Activated T-cell treated with anti-CD3 and anti-CD28 coated beads for 48 hours (primary cell): ENCODE measurements at places on chromosomes 13 and 19.

DNA sequence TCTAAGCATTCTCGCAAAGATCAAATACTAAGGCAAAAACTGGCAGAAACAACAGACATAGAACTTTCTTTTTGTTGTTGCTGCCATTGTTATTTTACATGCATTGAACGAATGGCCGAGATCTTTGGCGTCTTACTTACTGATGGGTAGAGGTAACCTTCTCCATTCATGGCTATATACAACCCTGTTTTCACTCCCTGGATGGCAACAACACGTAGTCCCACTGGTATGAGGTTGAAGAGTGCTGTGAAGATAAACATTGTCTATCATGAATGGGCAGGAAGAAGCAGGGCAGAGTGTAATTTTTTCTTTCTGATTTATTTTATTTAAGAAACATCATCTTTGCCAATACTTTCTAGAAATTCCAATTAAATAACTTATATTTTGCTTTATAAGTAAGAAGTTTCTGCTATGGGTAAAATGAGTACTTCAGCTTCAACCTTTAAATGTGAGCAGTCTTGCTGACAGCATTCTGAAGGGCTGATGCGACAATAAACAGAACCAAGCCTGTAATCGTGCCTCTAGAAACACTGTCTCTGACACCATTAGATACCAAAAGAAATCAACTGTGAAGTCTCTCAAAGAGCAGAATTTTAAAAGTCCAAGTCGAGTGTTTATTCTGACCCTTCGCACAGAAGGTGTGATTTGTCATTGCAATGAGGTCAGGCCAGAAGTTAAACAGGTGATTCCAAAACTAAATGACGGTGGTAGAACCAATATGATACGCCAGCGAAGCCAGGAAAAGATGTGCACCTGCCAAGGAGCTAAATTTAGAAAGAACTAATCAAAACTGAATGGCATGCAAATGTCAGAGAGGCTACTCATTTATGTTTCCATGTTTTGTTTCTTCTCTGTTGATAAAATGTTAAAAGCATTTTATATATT, 416.4 kb downstream of the ITGBL1 start:
- no peak for DNase-seq

DNA sequence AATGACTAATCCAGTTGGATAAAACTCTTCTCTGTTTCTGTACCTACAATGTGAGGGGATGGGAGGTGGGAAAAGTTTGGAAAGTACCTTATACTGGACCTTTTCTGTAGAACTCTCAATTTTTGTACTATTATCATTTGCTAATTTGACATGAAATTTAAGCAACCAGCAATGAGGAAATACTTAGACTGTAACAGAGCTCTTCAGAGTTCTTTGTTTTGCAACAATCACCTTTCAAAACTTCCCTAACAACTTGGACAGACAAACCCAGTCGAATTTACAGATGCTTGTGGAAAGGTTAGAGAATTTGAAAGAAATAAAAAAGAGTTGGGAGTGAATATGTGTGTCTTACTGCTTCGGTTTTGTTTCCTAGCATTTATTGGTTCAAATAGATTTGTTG, 16.8 kb downstream of the KBTBD7 start:
- no peak for DNase-seq

DNA sequence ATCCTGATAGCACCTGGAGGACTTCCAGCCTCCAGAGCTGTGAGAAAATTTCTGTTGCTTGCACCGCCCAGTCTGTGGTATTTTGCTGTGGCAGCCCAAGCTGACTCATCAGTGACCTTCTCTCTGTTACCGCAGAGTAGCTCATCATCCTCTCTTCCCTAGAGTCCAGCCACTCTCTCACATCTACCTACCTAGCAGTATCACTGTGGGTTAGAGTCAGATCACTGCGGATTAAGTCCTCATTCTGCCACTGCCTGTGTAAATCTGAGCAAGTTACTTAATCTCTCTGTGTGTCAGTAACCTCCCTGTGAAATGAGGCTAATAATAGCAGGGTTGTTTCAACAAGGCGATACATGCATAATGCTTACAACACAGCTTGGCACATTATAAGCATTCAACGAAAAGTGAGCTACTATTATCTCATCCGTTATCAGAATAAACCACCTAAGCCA, 40.3 kb upstream of the USPL1 start:
- peak; percentile 34 for DNase-seq

GRCh38 chr13:39765801-39766463, 110.5 kb downstream of the COG6 start:
- DNase-seq = no peak

DNA sequence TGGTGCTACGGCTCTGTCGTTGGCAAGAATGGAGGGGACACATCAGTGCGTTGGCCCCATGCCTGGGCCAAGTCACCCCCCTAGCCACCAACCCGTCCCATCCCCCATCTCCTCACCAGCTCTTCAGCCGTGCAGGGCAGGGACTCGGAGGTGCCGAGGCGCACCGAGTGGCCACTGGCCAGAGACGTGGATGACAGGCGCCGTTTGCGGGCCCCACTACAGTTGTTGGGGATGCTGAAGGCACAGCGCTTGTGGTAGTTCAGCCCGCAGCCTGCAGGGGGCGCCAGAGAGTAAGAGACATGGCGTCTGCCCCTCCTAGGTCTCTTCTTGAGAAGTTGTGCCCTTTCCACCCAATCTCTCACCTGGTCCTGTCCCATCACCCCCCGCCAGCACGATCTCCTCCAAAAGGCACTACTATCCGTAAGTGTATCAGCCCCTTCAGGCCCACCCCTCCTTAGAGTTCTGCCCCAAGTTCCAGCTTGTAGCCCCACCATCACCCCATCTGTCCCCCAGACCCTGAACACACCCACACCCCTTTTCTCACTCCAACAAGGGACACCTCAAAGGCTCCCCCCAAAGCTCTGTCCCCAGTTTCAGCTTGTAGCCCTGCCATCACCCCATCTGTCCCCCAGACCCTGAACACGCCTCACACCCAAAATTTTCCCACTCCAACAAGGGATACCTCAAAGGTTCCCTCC, 12.4 kb downstream of the PRKD2 start:
- DNase-seq = peak; percentile 79

DNA sequence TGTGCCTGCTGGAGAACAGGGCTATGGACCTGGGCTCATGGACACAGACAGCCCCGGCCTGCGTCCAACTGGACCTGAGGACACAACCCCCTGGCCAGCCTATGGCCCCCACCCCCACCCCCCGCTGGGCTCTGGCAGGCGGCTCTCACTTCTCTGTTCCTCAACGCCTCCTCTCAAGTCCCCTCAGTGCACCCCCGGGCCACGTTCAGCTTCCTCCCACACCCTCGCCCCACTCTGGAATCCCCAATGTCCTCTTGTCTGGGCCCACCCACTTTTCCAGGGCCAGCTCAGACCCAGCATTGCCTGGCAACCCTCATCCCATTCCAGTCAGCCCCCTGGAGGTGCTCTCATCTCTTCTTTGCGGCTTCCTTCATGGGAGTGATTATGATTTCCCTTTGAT, 130.2 kb upstream of the SPACA7 start:
- DNase-seq = no peak

- no peak for DNase-seq
Observed at GRCh38 chr13:110097013-110097412, 209.9 kb downstream of the COL4A1 start.

- no peak for DNase-seq
Observed at GRCh38 chr13:107827840-107828549, 387.3 kb downstream of the LIG4 start.

GRCh38 chr13:94674609-94675348, 37.6 kb downstream of the SOX21 start:
- peak; percentile 25 for DNase-seq

DNA sequence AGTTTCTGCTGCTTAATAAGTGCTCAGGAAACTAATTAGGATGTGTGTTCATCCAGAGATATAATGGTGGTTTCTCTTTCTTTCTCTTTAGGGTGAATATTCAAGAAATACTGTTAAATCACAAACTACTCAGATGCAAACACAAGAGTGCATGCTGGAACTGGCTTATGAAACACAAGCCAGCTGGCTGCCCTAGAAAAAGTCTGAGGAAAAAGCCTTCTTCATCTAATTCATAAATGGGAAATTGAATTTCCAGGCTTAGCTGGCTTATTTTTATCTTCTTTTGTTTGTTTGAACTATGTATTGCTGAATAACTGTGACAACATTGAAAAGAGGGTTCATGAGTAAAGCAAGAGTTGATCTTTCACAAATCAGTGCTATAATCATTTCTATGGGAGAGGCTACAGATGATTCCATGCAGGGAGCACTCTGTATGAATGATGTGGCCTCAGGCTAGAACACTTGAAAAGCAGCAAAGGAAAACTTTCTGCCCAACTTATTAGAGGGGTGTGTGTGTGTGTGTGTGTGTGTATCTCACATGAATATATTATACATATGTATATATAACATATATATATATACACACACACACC, 69.8 kb upstream of the SCEL start:
- DNase-seq = no peak

- no peak for DNase-seq
Observed at GRCh38 chr19:7301525-7301924, 7.3 kb upstream of the INSR start.

GRCh38 chr13:40026174-40026585, 370.7 kb downstream of the COG6 start:
- peak; percentile 48 for DNase-seq

DNA sequence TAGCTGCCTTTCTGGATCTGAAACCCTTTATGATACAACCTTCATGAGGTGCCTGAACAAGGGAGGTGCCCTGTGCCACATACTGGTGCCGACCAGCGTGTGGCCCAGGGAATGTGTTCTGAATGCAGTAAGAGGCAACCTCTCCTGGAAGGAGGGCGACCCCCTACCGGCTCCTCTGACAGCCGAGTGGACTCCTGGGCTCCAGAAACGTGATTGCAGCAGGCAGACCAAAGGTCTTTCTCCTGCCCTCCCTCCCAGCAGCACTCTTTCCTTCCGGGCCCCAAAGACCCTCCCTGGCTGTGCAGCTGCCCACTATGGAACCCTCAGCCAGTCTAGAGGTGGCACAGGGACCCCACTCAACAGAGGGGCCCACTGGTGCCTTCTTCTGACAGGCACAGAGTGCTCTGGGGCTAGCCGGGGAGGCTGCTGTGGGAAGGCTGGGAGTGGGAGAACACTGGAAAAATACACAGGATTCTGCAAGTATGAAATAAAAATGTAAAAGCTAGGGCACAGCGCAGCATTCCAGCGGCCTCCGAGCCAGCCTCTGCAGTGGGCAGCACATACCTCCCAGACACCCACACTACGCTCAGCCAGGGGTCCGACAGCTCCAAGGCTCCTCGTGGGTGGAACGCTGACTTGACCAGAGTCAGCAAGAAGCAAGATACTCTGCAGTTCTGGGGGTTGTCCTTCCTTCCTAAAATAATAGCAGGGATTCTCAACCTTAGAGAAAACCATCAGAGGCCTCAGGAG, 14.9 kb downstream of the SH3GL1 start:
- no peak for DNase-seq

DNA sequence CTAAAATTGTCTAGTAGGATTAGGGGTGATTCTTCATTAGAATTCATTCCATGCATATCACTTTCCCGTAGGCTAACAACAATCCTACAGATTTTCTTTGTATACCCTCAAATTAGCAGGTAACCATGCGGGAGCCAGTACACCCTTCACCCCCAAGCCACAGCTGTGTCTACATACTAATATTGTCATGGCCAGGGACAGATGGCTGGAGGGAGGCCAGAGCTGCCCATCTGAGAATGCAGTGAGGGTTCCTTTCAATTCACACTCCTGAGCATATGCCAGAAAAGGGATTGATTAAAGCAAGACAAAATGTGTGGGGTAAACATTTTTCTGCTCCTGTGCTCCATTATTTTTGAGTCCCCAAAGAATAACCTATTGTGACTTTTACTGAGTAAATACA, 68.9 kb downstream of the FREM2 start:
- no peak for DNase-seq

DNA sequence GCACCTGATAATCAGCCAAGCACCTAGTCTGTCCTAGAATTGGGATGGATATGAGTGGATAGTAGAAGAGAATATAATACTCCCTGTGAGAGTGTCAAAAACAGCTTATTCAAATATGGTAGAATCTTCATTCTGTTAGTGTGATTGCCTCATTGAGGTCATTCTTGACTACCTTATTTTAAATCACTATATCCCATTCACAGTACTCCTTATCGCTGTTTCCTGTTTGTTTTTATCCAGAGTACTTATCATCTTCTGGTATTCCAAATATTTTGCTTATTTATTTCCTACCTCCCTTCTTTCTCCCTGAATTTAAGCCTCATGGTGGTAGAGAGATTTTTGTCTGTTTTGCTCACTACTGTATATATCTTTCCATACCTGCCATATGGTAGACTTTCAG, 9.9 kb downstream of the NDFIP2 start:
- no peak for DNase-seq

DNA sequence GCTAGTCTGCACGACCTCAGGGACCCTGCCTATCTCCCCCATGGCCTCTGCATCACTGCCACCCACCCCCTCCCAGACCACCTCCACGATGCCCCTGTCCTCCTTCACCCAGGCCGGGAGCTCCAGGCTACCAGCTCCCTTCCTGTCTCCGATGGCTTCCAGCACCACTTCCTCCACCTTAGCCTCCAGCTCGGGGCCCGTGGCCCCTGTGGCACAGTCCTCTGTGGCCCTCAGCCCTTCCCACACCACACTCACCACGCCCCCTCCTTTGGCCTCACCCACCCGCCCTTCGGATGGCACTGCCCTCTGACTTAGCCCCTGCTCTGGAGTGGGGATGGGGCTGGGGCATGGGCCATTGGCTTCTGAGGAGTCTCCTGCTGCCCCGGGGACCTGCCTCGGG, 7.2 kb downstream of the PALM3 start:
- no peak for DNase-seq

DNA sequence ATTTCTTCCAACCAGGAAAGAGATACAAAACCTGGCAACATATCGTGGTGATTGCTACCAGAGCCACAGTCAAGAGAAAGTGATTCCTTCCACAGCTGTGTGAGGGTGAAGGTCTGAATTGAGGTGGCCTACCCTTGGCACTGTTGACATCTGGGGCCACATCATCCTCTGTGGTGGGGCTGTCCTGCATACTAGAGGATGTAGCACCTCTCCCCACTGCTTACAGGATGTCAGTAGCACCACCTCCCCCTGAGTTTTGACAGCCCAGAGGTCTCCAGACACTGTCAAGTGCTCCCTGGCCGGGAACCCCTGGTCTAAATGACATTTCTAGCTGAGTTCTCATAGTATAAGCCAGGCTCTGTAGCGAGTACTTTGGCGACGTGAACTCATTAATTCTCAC, 15.5 kb downstream of the PTGER1 start:
- no peak for DNase-seq

GRCh38 chr19:28705008-28705407, 507.9 kb downstream of the UQCRFS1 start:
- DNase-seq = no peak

GRCh38 chr19:3707868-3708206, 347 bp upstream of the TJP3 start:
- no peak for DNase-seq

GRCh38 chr19:18868380-18869022, 27.5 kb downstream of the CERS1 start:
- no peak for DNase-seq

- DNase-seq = no peak
Observed at GRCh38 chr13:26037302-26037701, 14.5 kb downstream of the SHISA2 start.

- DNase-seq = no peak
Observed at GRCh38 chr19:55042344-55042678, 4.2 kb upstream of the GP6 start.
